ENCODE measurements at places on chromosomes 6 and 20.

- no peak for DNase-seq
Measured at GRCh38 chr6:166781331-166781730, 154.3 kb upstream of the RPS6KA2 start.

- DNase-seq: peak; percentile 43
Measured at GRCh38 chr6:163745536-163746400, 331.2 kb downstream of the QKI start.

DNA sequence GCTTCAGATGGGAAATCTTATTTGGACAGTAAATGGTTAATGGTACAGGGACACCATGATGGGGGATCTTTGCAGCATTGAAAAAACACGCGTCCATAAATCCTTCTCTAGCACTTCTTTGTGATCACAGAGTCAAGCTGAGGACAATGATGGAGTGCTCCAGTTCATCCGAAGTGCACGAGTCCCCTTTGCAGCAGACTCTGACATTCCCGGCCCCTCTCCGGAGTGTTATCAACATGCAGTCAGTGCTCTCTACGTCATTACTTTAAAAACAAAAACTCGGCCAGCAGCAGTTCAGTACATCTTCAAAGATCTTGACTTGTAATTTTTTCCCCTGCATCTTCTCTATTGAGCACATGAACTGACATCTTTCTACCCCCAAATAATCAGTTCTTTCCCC, 185.5 kb upstream of the AKAP12 start:
- DNase-seq: no peak

DNA sequence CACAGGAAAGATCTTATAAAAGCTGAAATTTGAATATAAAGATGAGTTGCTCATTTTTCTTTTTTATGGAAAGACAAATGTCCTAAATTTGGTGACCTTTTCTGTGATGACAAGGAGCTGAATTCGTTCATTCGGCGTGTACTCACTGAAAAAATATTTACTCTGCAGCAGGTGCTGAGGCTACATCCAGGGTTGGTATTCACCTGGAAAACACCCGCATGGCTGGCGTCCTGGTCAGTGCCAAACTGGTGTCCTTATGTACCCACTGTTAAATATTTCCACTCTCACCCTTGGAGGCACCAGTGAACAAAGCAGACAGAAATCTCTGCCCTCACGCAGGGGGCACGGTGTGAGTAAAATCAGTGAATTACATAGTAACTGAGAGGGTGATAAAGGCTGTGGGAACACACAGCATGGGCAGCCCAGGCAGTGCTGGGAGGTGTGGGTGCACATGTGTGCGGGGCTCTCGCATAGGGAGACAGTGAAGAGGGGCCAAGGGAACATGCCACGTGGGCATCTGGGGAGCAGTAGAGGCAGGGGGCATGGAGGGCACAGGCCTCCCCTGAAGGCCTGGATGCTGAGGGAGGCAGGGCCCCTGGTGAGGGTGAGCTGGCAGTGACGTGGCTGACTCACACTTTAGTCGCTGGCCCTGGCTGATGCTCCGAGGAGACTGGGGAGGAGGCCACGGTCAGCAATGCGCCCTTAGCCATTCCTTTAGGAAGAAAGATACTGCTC, 89.7 kb downstream of the INSM1 start:
- DNase-seq: no peak

- DNase-seq: no peak
Measured at GRCh38 chr6:83889621-83890020, 30.1 kb downstream of the CYB5R4 start.

GRCh38 chr6:21005816-21006570, 471.7 kb downstream of the CDKAL1 start:
- DNase-seq: peak; percentile 61

- DNase-seq: no peak
Measured at GRCh38 chr20:2509468-2509781, 710 bp upstream of the ZNF343 start.

- DNase-seq: no peak
Measured at GRCh38 chr6:6582131-6582530, 6.4 kb upstream of the LY86 start.

- DNase-seq: no peak
Measured at GRCh38 chr6:157090736-157091135, 232.6 kb downstream of the TMEM242 start.

DNA sequence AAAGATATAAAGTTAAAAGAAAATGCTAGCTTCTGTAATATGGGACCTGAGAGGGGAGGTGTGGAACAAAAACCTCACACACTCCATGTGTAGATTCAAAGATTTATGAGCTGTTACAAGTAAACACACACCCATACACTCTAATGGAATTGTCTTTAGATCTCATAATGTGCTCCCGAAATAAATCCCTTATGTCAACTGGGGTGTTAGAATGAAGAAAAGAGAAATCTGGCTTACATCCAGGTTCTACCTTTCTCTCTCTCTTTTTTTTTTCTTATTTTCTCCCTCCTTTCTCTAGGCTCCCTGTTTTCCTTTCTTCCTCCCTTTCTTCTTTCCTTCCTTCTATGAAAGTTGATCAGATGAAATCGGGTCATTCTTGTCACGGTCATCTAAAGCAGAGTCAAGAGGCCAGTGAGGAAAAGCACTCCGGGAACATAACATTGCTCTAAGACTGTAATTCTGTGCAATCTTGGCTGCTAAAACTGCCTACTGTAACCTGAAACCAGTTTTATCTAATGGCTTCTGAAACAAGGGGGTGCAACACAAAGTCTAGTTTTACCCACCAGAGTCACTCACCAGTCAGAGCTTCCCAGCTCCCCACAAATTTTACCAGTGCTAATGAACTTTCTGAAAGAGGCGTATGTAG, 68.3 kb upstream of the BTBD3 start:
- DNase-seq: no peak

GRCh38 chr20:43941476-43942200, 27.0 kb downstream of the TOX2 start:
- no peak for DNase-seq

DNA sequence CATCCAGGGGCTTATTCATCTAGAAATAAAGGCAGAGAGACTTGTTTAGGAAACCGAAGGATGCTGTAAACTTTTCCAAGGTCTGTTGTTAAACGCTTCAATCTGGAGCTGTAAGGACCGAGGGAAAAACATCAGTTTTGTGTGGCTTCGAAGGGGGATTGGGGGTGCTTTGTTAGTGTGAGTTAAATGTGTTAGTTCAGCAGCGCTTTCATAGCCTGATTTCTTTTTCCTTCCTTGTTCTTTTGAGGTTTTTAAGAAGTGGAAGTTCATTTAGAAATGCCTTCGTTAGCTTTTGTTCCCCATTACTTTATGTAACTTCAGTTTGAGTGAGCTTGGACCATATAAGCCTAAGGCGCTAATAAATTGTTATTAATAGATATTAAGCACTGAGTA, 1.5 kb downstream of the ANKS1A start:
- DNase-seq: no peak

GRCh38 chr6:135412761-135413160, 84.8 kb downstream of the AHI1 start:
- no peak for DNase-seq

GRCh38 chr20:5834436-5835005, 84.3 kb downstream of the SHLD1 start:
- DNase-seq: no peak

GRCh38 chr20:37309936-37310590, 20.6 kb downstream of the MANBAL start:
- no peak for DNase-seq
